ENCODE measurements at places on chromosomes 1 and 21.

DNA sequence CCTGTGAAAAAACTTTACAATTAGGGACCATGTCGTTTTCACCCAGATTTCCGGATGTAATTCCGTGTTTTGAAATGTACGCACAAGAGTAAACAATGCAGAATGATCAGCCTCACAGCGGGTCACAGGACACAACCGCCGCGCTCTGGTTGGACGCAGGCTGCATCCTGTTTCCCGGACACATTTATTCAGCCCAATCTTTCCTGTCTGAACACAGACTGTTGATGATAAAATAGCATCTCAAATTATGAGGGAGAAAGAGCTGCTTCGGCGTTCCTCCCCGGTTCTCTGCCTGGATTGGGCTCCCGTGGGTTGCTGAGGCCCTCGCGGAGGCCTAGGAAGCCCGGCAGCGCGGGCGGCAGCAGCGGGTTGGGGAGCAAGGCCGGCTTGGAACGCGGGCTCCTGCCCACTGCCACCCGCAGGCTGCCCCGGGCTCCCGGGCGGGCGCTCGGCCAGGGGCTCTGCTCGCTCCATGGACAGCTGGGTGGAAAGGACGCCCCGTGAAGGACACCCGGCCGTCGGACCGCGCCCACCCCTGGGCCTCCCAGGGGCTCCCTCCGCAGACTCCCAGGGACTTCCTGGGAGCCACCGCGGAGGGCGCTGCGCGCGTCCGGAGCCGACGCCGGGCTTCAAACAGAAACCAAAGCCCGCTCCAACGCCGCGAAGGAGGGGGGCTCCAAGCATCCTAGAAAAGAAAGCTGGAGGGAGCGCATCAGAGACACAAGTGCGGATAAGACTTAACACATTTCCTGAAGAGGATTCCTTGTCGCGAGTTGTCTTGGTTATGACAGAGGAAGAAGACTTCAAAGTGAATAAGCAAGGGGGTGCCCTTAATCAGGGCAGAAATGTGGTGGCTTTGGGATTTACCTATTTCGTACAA, 122.3 kb downstream of the ESRRG start:
- H3K27me3 ChIP-seq = no peaks in the 10 kb centered on the region
- no peaks in the 10 kb centered on the region for H3K4me1 ChIP-seq
- peak overlapping the region; percentile 75 for H3K4me3 ChIP-seq
- peak overlapping the region; percentile 79 for H3K27ac ChIP-seq

- no peaks in the 10 kb centered on the region for H3K36me3 ChIP-seq
- H3K27me3 ChIP-seq = no peaks in the 10 kb centered on the region
- H3K27ac ChIP-seq = no peak overlapping the region
- no peaks in the 10 kb centered on the region for H3K4me1 ChIP-seq
- no peak overlapping the region for H3K4me3 ChIP-seq
These were observed 11.5 kb downstream of the IBA57 start for GRCh38 chr1:228177183-228177475.

DNA sequence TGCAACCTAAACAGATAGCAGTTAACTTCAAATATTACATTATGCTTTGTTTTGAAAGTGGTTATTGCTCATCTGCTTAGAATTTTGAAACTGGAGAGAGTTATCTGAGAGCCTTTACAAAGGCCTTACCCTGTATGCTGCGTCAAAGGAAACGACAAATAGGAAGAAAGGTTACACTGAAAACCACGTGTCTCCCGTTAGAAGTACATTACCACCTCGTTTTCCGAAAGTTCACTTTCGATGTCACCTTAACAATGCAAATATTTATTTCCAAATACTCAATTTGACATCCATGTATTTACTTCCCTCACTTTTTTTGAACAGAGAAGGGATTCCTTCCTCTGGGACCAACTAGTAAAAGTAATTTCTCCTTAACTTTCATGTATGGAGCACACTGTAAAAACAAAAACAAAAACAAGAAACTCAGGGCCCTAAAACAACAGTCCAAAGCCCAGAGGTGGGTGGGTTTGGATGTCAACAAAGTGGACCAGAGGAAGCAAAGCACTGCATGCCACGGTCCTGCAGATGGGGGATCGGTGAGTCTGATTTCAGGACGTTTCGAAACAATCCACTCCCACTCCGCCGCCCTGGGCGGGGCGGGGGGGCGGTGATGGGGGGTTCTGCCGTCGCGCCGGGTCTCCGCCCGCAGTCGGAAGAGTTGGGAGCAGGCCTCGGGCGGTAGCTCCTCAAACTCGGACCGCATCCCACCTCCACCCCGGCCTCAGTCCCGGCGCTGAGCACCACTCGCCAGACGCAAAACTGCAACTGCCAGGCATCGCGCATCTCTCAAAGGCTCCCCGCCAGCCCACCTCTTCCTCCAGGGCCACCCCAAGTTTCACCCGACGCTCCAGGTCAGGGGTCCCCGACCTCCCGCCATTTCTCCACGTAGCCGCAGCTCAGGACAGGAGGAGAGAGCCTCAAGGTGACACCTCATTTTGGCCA, 841 bp downstream of the ADSS2 start:
- DNase-seq = peak; percentile 70
- no peaks in the 10 kb centered on the region for H3K27me3 ChIP-seq

DNA sequence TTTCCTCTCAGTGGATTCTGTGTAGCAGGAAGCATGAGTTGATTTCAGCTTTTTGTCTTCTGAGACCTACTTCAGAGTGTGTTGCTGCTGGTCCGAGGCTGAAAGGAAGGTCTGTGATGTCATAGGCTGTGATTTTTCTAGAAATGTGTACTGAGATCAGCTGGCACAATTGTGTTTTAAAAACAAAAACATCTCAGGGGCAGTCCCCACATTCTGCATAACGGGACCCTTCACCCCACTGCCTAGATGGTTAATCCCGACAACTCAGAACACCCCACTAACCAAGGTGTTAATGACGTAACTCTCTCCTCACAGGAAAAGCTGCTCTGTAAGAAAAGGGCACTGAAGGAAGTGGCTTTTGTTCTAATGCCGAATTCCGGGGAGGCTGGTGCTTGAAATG, 59.8 kb upstream of the PPP2R5A start:
- no peak for DNase-seq
- H3K4me1 ChIP-seq = peaks cover 7% of the 10 kb centered on the region
- H3K27ac ChIP-seq = no peak overlapping the region
- no peak overlapping the region for H3K4me3 ChIP-seq

DNA sequence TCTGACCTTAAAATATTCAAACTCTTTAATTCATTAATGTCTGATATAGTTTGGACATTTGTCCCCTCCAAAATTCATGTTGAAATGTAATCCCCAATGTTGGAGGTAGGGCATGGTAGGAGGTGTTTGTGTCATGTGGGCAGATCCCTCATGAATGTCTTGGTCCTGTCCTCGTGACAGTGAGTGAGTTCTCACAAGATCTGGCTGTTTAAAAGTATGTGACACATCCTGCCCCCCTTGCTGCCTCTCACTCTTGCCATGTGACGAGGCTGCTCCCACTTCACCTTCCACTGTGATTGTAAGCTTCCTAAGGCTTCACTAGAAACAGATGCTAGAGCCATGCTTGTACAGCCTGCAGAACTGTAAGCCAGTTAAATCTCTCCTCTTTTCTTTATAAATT, 21.3 kb upstream of the FBXO28 start:
- H3K36me3 ChIP-seq = no peaks in the 10 kb centered on the region
- H3K4me1 ChIP-seq = no peaks in the 10 kb centered on the region

DNA sequence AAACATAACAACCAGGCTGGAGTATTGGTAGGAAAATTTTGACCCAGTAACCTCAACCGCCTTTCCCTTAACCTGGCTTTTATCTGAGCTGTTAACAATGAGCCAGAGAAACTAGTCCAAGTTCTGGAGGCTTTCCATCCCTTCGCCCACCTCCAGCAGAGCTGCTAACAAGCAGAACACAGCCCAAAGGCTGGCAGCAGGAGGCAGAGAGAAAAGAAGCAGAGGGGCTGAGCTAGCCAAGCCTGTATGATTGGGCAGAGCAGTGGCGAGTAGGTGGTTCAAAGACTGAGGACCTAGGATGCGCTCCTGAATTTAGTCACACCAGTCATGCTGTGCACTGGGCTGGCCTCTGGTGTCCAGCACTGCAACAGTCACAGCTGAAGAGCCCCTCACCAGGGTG, 123.0 kb downstream of the TNR start:
- no peak overlapping the region for H3K4me3 ChIP-seq
- H3K36me3 ChIP-seq = no peaks in the 10 kb centered on the region
- no peaks in the 10 kb centered on the region for H3K4me1 ChIP-seq
- H3K27me3 ChIP-seq = no peaks in the 10 kb centered on the region
